Adipocyte (in vitro differentiated cells): ENCODE measurements at places on chromosomes 2 and 18.

- peak; percentile 91 for DNase-seq
Observed at GRCh38 chr2:201860636-201861066, 54.3 kb downstream of the CDK15 start.

DNA sequence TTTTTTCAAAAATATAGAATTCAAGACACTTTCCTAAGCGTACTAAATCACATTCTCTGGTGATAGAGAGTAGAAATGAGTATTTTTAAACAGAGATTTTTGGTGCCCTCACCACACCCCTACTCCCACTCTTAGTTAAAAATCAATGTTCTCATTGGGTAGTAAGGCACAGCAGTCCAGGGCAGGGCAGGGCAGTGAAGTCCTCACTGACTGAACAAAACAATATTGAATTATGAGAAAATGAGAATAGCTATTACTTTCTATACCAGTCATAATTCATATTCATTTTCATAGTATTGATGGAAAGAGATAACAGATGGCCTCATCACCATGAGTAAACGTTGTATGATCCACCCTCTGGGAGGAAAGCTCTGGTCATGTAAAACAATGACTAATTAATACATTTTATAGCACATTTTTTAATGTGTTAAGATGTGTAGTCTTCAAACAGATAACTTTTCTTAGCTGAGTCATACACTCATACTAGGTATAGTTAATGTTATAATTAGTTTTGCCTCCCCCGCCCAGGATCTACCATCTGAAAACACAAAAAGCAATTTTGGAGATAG, 686.1 kb downstream of the KCNJ3 start:
- DNase-seq: no peak

DNA sequence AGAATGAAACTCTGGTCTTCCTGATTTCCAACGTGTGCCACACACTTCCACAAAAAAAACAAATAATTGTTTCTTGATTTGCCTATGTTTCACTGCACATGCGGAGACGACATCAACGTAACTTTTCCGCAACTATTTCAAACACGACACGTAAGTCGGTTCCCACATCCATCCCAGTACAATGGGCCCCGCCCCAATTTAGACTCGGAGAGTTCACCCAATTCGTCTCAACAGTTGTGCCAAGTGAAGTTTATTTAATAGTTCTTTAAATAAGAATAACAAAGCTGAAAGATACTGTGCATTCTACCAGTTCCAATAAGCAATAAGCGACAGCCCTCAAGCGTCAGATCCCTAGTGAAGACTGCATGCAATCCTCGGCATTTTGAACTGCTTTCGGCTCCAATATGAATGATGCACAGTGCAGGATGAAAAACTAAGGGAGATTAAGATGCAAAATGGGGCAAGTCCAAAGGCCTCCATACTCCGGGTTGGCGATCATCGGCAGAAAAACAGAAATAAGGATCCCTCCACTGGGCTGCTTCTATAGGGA, 664 bp downstream of the CCT4 start:
- DNase-seq: peak; percentile 69

DNA sequence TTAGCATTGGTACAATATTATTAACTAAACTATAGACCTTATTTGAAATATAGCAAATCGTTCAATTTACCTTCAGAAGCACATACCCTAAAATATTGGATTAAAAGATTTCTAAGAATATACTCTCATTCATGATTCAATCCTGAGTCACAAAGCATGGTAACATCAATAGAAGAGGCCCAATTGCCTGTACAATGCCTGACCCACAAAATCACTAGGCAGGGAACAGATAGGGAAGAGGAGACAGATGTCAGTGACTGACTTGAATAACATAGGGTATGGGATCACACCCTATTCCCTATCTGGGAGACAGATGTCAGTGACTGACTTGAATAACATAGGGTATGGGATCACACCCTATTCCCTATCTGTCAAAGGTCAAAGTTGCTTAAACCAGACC, 611.6 kb upstream of the VRK2 start:
- no peak for DNase-seq

DNA sequence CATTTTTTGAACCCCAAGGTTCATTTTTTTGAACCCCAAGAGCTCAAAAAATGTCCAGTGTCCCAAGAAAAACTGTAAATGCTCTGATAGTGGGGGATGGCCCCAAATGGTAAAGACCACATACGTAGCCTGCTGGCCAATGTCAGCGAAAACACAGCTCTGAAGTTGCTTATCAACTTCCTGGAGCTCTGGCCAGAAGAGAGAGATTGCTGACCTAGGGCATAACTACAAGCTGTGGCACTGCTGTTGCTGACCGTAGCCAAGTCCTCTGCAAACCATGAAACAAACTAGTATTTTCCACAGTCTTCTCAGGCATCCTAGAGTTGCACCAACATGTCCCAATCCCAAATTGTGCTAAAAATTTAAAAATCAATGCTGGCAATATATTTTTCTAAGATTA, 50.9 kb downstream of the REEP1 start:
- DNase-seq: no peak

- peak; percentile 55 for DNase-seq
Observed at GRCh38 chr2:145617906-145618305, 1098.0 kb upstream of the ZEB2 start.

DNA sequence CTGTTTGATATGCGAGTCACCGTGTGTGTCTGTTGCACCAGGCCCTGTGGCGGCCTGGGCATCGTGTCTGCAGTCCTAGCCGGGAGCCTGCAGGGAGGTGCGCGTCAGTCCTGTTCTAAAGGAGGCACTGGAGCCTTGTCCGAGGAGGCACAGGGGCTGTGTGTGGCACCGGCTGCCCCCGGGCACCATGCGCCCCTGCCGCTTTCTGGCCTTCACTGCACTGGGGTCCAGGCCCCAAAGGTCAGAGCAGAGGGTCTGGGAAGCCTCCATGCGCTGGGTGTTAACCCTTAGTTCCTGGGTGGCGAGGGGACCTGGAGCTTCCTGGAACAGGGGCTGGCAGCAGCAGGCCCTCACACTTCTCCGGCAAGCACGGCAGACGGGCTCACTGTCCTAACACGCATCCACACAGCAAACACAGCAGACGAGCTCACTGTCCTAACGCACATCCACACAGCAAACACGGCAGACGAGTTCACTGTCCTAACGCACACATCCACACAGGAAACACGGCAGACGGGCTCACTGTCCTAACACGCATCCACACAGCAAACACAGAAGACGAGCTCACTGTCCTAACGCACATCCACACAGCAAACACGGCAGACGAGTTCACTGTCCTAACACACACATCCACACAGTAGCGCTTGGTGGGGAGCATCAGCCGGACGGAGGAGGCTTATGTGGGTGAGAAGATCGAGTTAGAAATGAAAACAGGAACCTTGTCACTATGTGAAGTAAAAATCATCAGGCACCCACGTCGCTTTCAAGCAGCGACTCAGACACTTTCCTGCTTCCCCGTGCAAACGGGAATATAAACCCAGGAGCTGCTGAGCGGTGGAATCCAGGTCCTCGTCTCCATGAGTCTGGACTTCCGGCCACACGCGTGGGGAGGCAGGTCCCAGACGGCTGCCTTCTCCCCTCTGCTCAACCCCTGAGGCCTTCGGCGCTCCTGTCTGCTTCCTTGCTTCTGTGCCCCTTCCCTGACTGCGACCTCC, 65.3 kb downstream of the TPO start:
- DNase-seq: no peak

DNA sequence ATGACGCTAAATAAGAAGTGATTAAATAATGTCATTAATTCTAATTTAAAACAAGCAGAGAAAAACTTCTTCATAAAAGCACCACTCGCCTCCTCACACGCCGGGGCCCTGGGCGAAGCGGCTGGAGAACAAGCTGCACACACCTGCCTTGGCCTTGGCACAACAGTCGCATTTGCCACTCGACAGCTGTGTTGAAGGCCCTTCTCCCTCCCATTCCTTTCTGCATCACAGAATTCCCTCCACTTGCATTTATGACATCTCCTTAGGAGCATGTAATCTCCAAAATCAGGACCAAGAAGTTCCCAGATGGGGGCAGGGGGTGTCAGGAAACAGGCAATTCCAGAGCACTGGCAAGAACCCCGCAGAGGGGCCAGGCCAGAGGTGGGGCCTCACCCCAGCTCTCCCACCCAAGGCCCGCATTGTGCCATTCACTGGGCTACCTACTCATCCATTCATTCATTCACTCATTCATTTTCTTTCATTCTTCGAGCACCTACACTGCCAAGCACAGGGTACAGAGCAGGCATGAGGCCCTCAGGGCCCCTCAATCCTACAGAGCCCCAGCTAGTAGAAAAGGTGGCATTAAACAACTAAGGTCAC, 6.4 kb downstream of the HDAC4 start:
- no peak for DNase-seq

DNA sequence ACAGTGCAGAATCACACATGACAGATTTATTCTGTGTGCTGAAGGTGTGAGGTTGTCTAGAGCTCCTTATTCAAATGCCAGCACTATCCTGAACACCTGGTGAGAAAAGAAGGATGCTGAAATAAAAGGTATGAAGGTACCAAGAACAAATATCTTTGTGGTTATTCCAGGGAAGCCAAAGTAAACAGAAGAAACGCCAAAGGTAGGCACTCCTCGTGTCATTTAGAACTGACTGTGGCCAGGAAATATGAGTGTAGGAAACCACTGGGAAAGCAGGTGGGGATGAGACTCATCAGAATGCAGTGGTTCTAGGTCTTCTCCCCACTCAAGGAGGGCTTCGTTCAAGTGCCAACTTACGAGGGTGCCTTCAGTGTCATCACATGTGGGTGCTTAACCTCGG, 80.8 kb downstream of the KIF5C start:
- no peak for DNase-seq

- DNase-seq: no peak
Observed at GRCh38 chr2:133753665-133754064, 185.4 kb upstream of the NCKAP5 start.

GRCh38 chr18:6406075-6406909, 8.4 kb downstream of the L3MBTL4 start:
- DNase-seq: peak; percentile 12

- peak; percentile 38 for DNase-seq
Observed at GRCh38 chr2:181185948-181186347, 205.5 kb downstream of the UBE2E3 start.

GRCh38 chr2:228681426-228681825, 499.9 kb upstream of the SPHKAP start:
- DNase-seq: peak; percentile 84

GRCh38 chr2:181419129-181419855, 37.9 kb upstream of the ITGA4 start:
- DNase-seq: no peak

GRCh38 chr2:134257509-134257908, 3.6 kb downstream of the MGAT5 start:
- DNase-seq: no peak

- DNase-seq: no peak
Observed at GRCh38 chr18:32160547-32160946, 29.3 kb upstream of the MEP1B start.

GRCh38 chr2:240168041-240168440, 27.6 kb upstream of the OTOS start:
- no peak for DNase-seq

GRCh38 chr2:40658941-40659340, 207.1 kb upstream of the SLC8A1 start:
- DNase-seq: peak; percentile 56

- no peak for DNase-seq
Observed at GRCh38 chr2:215898363-215898762, 115.0 kb downstream of the MREG start.

DNA sequence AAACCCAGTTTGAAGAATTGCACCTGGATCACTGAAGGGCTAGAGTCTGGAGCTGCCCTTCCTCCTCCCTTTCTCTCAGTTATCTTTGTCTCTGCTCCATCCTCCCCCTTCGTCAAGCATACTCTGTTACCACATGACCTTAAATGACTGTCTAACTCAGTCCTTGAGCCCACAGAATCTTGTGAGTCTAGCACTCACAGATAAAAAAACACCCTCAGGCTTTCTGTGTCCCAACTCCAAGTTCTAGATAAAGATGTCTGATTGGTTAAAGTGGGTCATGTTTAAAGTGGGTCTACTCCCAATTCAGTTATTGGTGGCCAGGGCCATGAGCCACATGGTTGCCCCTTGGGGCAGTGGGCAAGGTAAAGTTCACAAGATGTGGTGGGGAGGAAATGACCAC, 53.5 kb upstream of the CYP1B1 start:
- no peak for DNase-seq

DNA sequence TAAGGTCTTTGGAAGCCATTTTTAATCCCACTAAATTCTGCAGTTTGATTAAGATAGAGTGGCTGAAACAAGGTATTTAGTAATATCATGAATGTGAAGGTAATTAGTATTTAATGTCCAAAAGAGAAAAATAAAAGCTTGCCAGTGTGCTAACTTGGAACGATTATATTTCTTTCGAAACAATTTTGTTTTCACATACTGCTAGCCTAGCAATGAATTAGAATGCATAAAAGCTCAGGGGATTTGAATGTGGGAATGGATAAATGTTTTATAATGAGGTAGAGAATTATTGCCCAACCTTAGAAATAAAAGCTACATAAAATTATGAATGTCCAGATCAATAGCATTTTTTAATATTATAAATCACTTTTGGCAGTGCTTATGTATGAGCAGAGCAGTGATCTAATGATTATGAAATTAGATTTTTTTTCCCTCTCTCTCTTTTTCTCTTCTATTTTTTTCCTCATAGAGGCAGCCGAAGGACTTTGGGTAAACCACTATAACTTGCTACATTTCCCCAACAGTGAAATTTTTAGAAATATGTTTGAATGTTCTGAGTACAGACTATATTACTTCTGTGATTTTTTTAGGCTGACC, 75.5 kb downstream of the PLCL1 start:
- DNase-seq: peak; percentile 48

GRCh38 chr2:188256420-188256819, 35.3 kb upstream of the GULP1 start:
- no peak for DNase-seq

GRCh38 chr2:23788100-23788499, 138.8 kb downstream of the ATAD2B start:
- DNase-seq: no peak

DNA sequence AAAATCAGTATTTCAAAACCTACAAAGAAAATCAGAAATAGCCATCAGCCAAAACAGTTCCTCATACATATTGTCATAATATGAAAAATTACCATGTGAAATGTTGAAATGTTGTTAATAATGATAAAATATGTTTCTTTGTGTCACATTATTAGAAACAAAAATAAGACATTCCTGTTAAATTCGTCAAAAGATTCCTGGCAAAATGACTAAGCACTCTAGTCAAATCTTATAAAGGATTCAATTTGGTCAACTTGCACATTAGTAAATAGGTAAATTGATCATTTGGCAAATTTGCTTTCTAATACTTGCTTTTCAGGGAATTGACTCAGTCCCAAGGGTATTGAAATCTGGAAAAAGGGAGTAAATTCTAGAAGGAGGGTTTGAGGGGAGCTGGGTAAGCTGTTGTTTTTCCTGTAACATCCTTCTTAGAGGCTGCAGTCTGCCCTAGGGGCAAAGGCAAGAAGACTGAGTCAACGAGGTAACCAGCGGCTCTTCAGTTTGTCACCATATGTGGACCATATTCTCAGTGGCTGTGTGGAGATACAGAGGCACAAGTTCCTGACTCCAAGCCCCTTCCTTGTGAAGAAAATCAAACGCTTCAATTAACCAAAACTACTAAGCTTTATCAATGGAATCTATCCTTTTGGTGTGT, 482.3 kb downstream of the TNS1 start:
- DNase-seq: peak; percentile 51

GRCh38 chr18:3074087-3074486, 61.1 kb upstream of the LPIN2 start:
- DNase-seq: no peak

- DNase-seq: no peak
Observed at GRCh38 chr2:151113318-151113717, 148.3 kb downstream of the RBM43 start.
